Cerebellar nuclear complex (tissue), 1 donor: ENCODE measurements at places on chromosomes 5 and 9.

DNA sequence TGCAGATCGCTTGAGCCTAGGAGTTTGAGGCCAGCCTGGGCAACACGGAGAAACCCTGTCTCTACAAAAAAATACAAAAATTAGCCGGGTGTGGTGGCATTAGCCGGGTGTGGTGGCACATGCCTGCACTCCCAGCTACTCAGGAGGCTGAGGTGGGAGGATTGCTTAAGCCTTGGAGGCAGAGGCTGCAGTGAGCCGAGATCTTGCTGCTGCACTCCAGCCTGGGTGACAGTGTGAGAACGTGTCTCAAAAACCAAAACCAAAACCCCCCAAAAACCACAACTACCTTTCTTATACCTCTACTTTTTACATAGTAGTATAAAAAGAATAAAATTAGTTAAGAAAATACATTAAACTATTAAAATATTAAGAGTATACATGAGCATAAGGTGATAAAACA is 121.2 kb downstream of the RAPGEF6 start:
- DNase-seq = no peak

DNA sequence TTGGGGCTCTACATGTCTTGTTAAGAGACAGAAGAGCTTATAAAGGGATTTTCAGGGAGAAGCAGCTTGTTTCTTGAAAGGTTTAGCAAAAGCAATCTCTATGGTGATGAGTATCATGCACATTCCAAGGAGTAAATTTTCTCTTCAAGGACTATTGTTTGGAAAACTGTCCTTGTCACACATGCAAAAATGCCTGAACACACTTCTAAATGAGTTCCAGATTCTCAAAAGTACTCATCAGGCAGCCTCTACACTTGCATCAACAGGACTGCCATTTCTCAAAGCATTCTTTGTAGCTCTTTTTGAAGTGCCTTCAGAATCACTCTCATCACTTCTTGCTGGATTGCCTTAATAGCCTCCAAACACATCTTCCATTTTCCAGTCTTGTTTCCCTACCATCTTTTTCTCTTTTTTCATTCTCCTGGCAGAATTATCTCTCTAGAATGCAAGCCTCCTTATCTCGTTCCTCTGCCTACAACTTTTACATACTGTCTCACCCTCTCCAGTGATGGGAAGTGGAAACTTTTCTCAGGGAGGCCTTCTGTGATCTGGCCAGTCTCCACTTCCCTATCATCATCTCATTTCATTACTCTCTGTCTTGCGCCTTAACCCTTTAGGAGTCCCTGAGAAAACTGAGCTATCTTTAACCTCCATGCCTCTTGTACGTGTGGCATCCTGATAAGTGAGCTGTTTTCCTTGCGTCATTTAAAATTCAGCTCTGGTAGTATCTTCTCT is 631.5 kb upstream of the TLE4 start:
- DNase-seq = no peak

DNA sequence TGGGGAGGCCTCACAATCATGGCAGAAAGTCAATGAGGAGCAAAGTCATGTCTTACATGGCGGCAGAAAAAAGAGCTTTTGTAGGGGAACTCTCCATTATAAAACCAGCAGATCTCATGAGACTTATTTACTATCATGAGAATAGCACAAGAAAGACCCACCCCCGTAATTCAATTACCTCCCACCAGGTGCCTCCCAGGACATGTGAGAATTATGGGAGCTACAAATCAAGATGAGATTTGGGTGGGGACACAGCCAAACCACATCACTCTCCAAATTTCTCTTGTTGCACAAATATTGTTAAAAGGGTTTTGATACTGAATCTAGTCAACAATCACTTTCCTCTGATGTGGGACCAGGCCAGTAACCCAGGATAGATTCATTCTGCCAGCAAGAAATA is 1176.1 kb downstream of the CDH9 start:
- no peak for DNase-seq

DNA sequence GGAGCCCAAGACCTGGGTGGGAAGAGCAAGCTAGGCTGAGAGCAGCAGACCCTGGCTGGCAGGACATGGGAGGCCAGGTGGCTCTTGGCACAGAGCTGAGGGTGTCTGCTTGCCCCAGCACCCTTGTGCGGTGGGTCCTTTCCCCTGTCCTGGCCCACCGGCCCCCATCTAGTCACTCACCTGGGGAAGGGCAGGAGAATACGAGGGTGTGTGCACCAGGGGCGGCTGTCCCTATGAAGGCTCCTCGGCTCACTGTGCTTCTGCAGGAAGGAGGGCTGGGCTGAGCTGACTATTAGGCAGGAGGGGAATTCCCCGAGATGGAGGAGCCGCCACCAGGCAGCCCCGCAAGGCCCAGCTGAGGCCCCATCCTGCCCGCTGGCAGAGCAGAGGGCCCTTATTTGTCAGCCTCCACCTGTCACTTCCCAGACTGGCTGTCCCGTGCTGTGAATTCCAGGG is 6.1 kb upstream of the TNIP1 start:
- DNase-seq = no peak

GRCh38 chr5:62124266-62124665 is 181.7 kb upstream of the KIF2A start:
- no peak for DNase-seq

DNA sequence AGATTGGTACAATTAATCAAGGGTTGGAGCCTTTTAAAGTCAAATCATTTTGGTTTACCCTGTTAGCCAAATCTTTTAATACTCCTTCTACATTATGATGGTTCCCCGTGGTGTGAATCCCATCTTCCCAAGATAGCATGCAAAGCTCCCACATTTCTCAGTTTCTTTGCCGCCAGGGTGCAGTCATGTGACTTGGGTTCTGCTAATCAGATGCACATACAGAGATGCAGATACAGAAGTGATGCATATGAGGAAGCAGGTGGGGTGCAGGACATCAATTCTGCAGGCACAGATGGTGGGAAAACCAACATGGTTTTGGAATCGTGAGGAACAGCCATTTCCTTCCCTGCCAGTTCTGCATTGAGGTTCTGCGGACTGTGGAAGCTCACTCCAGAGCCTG is 8.4 kb upstream of the MAST4 start:
- DNase-seq = no peak

- no peak for DNase-seq
Measured at GRCh38 chr5:62584391-62584790, 5.8 kb downstream of the LRRC70 start.

GRCh38 chr9:135440620-135441019 is 39.0 kb upstream of the PPP1R26 start:
- no peak for DNase-seq

- no peak for DNase-seq
Measured at GRCh38 chr5:74810915-74811314, 43.9 kb downstream of the NSA2 start.

- DNase-seq = no peak
Measured at GRCh38 chr5:10885026-10885425, 124.0 kb upstream of the DAP start.

DNA sequence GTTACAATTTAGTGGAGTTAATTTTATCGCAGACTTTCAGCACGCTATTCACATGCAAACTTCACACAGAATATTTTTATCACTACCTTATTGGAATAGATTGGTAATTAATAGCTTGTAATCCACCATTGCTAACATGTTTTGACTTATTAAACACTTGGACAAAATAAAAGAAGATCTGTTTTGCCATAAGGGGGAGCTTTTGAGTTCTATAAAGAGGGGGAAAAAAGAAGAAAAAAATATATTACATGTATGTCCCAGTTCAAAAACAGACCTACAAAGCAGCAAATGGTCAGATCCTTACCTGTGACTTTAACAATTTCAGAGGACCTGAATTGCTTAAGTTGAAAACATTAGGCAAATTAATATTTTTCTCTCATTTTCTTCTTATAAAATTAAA is 1.2 kb upstream of the PAPPA start:
- DNase-seq = no peak

GRCh38 chr9:77710965-77711648 is 63.0 kb upstream of the GNA14 start:
- no peak for DNase-seq

- no peak for DNase-seq
Measured at GRCh38 chr9:118652912-118653311, 716.3 kb downstream of the BRINP1 start.

GRCh38 chr9:90881648-90882047 is 80.0 kb downstream of the SYK start:
- DNase-seq = no peak

- DNase-seq = no peak
Measured at GRCh38 chr9:78502566-78502965, 205.6 kb downstream of the PSAT1 start.

GRCh38 chr5:181167814-181168488 is 20.6 kb downstream of the OR2V2 start:
- no peak for DNase-seq

DNA sequence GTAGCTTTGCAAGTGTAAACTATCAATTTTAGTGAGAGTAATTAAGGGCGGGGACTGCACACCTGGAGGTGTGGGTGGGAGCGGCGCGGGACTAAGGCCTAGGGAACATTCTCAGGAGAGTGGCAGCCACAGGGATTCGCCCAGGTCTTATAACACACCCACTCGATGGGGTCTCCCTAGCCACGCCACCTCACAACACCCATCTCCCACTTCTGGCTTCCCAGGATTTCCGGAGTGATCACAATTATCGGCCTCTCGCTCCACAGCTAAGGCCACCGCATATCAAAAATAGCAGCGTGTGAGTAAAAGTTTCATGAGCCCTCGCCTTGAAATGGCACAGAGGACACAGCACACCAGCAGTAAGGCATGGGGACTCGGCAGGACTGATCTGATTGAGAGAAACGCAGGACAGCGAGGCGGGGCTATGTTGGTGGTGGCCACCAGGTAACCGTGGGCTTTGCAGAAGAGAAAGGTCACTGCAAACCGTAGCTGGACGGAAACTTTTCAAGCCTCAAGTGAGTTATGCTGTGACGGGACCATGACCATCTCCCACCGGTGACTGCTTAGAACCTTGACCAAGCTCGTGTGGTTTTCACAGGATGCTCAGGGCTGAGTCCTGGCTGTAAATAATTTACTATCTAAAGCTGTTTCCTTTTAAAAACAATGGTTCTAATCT is 1.1 kb upstream of the LPAR1 start:
- no peak for DNase-seq

- no peak for DNase-seq
Measured at GRCh38 chr5:173823721-173824567, 64.2 kb upstream of the CPEB4 start.

DNA sequence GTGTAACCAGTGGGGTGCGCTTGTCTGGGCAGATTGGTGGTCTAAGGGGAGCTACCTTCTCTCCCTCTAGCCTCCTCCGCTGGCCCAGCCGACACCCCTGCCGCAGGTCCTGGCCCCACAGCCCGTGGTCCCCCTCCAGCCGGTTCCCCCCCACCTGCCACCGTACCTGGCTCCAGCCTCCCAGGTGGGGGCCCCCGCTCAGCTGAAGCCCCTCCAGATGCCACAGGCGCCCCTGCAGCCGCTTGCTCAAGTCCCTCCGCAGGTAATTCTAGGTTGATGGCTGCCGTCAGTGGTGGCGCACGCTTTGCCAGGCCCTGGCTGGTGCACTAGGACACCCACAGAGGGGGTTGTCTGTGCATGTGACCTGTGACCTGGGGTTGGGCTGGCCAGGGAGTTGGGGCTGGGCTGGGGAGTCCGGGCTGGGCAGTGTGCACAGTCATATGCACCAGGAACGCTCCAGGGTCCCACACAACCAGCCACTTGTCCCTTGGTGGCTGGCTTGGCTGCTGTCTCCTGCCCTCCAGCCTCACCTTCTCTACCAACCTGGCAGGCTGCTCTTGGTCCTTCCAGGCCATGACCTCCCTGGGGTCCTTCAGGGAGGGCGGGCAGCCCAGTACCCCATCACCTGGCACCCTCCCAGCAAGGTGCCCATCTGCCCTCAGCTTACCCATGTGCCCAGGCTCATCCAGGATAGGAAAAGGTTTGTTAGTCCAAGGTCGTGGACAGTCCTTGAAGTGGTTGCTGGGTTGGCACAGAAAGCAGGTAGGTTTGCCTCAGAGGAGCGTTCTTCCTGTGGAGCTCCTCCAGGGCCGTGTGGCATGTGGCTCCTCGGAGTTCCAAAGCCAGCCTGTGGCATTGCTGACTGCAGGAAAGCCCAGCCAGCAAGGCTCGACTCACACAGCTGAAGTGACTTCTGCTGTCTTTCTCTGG is 73.2 kb downstream of the WNK2 start:
- DNase-seq = no peak

GRCh38 chr5:157350939-157351801 is 85.2 kb downstream of the CYFIP2 start:
- DNase-seq = no peak

GRCh38 chr5:23588841-23589326 is 81.5 kb downstream of the PRDM9 start:
- DNase-seq = no peak

DNA sequence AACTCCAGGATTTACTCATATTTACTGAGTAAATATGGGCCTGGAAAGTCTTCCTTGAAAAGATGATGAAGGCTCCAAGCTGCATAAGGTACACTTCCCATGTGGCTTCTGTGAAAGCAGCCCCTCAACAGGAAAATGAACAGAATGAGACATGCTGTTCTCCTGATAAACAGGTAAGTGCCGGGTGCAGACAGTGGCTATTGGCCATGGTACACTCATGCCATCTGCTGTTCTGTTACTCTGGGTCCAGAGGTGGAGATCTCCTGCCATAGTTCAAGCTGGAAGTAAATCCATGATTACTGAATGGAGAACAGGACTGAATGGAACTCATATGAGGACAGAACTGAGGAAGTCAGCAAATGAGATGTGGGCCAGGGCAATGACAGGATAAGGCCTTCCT is 103.6 kb downstream of the SLIT3 start:
- DNase-seq = no peak

GRCh38 chr5:73496984-73497457 is 1.2 kb upstream of the BTF3 start:
- DNase-seq = no peak

DNA sequence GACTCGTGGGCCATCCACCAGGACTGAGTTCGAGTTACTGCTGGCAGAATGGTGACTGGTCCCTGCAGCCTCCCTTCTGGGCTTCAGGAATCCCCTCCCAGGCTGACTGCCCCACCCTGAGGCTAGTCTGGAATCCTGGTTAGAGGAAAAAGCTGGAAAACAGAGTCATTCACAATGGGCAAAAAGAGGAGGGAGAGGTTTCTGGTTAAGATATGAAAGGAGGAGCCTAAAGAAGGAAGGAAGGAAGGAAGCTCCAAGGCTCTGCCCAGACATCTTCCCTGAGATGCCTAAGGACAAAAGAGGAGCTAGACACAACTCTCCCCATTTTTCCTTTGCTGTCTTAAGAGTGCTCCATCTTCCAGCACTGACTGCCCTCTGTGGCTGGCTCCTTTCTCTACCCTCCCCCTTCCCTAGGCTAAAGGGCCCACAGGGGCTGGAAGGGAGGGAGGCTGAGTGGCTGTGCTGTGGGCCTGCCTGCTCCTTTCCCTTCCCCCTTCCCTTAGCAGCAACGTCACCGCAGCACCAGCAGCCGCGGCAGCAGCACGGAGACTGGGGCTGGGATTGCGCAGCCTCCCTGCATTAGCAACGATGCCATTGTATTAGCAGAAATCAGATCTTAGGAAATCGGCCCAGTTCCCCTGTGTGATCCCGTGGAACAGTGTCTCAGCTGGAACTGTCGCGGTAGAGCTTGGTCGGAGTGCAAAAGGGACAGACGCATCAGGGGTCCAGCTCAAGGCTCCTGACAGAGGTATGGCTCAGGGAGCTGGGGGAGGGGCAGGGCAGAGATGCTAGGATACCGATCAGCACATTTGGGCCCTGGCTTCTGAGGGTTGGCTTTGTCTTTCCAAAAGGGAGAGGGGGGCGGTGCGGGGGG is 48.7 kb downstream of the RUSC2 start:
- no peak for DNase-seq

- DNase-seq = no peak
Measured at GRCh38 chr9:127182901-127183746, 60.7 kb upstream of the ANGPTL2 start.

- no peak for DNase-seq
Measured at GRCh38 chr5:175467983-175468690, 10.2 kb upstream of the SFXN1 start.
